ENCODE measurements at places on chromosomes 6 and 20.

DNA sequence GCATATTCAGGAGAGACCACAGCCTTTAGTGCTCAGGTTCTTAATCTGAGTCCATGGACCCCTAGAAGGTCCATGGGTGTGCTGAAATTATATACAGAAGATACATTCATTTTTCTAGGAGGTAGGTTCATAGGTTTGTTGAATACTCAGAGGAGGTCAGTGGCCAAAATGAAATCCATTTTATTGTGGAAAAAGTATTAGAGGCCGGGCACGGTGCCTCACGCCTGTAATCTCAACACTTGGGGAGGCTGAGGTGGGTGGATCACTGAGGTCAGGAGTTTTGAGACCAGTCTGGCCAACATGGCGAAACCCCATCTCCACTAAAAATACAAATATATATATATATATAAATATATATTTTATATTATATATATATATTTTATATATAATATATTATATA lies 9.0 kb upstream of the UST start:
- DNase-seq = no peak

DNA sequence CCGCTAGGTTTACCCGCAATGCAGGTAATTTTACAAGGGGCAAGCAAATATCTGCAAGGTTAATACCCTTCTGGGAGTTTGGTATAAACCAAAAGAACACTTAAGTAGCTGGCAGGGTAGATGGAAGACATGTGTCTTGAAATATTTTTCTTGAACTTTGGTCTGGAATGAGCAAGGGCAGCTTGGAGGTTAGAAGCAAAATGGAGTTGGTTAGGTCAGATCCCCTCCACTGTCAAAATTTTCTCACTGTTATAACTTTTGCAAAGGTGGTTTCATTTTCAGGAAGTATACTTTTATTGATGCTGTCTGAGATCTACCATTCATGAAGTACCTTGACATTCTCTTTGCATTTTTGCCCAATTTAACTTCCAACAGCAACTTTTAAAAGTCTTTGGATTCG lies 13.3 kb upstream of the KIAA1586 start:
- DNase-seq = no peak

DNA sequence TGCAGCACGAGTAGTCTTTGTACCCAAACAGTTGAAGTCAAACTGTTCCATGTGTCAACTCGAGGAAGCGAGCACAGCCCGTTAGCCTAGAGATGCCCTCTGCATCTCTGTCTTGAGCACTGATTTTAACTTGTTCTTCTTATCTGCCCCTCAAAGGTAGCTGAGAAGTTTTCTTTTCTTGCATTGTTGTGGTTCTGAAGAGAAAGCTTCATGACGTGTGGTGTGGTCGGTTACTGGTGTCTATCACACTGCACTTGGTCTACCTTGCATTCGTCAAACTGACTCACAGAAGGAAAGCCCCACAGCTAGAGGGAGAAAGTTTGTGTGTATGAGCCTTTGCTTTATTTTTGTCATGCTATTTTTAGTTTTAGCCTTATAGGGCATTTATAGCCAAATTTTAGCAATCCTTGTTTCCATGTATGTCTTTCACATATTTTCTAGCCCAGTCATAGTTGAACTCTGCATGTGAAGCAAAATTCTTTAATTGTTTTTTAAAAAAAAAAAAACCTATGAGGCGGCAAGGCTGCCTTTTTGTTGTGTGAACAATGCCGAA lies 115.1 kb downstream of the JAG1 start:
- no peak for DNase-seq

DNA sequence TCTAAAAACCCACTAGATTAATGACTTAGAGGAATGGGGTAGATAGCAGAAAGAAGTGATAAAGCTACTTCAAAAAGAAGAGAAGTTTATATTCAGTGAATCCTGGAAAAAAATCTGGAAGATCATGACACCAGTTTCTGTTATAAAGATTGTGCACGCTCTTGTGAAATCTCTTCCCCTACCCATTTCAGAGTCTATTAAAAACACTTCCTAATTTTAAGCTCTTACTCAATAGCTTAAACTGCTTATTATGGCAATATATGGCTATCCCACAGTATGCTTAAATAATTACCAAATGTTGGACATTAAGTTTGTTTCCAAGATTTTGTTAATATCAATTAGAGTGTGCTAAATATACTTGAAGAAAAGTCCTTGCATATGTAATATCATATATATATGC lies 585.3 kb upstream of the MAN1A1 start:
- DNase-seq = no peak

DNA sequence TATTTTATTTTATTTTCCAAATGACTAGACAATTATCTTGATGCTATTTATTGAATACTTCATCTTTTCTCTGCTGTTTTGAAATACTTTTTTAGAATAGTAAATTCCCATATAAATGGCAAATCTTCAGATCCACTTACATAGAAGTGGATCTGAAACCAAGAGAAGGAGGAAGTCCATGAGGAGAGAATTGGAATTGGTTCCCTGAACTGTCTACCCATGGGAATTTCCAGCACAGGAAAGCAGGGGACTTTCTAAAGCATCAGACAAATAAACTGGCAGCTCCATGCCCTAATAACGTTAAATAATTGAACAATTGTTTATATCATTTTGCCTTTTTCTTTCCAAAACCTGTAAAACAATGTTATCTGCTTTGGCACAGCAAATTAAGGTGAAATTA lies 47.1 kb upstream of the PNRC1 start:
- DNase-seq = no peak

GRCh38 chr6:168032005-168032760 lies 34.7 kb downstream of the KIF25 start:
- no peak for DNase-seq

- DNase-seq = no peak
These were observed 275.7 kb downstream of the PAX1 start for GRCh38 chr20:21981179-21981578.
